ENCODE measurements at places on chromosomes 3 and 15.
A peak's percentile ranks its signal among the peaks of the same experiment; 100 is the strongest.

DNA sequence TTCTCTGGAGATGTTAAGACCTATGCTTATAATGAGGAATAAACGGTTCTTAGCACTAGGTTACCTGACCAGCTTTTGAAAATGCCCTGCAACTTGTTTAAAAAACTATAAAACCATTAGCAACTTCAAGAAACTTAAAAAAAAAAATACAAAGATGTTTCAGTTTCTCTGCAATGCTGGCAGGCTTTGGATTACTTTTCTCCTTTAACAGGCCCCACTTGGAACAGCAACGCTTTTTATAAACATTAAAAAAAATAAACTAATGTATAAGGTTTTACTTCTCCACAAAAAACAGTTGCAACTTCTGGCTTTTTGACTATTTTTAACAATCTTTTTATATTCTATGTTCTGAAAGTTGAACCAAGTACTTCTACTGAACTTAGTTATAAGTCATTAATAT, 1006.7 kb downstream of the ROBO1 start:
- H3K27ac ChIP-seq = no peak overlapping the region
- no peak for DNase-seq
- H3K36me3 ChIP-seq = no peaks in the 10 kb centered on the region
- H3K4me1 ChIP-seq = no peaks in the 10 kb centered on the region
- H3K4me3 ChIP-seq = no peak overlapping the region

- no peak for DNase-seq
- peak overlapping the region; percentile 97 for H3K4me3 ChIP-seq
- no peaks in the 10 kb centered on the region for H3K27me3 ChIP-seq
- H3K27ac ChIP-seq = peak overlapping the region; percentile 93
- H3K4me1 ChIP-seq = peaks cover 25% of the 10 kb centered on the region
- H3K36me3 ChIP-seq = peaks cover 26% of the 10 kb centered on the region
Measured at GRCh38 chr3:183884097-183884426, 618 bp downstream of the PARL start.

DNA sequence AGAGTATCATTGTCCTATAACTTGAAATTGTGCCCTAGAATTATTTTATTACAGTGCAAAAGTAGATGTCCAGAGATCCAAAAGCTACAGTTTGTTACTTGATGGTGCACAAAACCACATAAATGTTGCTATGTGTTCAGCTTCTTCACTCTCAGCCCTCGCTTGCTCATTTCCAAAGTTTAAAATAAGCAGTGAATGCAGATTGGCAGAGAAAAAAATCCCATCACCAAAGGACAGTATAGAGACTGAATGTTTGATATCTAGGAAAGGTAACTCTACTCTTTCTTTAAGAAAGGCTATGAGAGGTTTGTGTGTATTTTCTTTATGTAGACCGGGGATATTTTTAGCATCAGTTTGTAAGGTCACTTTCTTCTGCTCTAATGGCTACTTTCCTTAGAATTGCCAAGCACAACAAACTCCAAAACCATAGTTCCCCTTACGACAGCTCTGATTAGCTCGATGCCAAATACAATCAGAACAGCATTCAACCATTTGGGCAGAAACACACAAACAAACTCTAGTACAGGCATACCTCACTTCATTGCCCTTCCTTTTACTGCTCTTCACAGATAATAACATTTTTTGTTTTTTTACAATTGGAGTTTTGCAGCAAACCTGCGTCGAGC, 164.1 kb upstream of the CCDC54 start:
- peaks cover 31% of the 10 kb centered on the region for H3K27me3 ChIP-seq
- no peak for DNase-seq
- H3K36me3 ChIP-seq = no peaks in the 10 kb centered on the region
- no peaks in the 10 kb centered on the region for H3K4me1 ChIP-seq
- no peak overlapping the region for H3K27ac ChIP-seq
- H3K4me3 ChIP-seq = no peak overlapping the region

GRCh38 chr3:172904711-172905373, 154.3 kb downstream of the ECT2 start:
- H3K4me1 ChIP-seq = no peaks in the 10 kb centered on the region
- DNase-seq = no peak
- no peak overlapping the region for H3K27ac ChIP-seq

DNA sequence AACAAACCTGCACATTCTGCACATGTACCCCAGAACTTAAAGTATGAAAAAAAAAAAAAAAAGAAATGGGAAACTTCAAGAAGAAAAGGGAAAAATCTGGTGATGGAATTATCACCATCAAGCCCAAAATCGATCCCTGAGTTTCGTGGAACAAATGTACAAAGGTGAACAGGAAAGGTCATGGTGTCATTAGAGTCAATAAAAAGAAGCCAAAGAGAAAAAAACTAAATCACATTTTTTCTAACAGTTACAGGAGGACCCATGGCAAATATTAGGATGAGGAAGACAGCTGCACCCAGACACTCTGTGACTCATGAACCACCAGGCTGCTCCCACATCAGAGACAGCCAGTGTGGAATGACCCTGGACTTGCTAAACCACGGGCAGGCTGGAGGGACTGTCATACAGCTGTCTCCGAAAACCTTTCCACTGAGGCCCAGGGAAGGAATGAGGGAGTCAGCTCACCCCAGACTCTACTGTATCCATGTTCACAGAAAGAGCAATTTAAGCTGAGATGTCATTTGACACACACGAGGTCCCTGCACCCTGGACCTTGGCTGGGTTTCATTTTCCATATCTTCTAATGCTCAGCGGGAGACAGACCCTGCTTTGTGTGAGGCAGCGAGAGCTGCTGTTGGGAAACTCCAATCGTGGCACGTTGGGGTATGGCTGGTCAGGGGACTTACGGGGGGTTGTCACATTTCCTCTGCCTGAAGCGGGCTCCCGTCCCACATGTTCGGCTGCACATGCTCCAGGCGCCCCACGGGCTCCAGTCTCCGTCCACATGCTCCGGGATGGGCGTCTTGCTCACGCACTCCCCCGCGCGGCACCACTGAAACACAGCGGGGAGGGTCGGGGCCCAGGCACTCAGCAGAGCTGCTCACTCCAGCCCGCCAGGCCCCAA, 210.2 kb downstream of the ADAMTS17 start:
- peaks cover 2% of the 10 kb centered on the region for H3K4me1 ChIP-seq
- no peaks in the 10 kb centered on the region for H3K27me3 ChIP-seq
- H3K36me3 ChIP-seq = peaks cover 2% of the 10 kb centered on the region
- no peak overlapping the region for H3K27ac ChIP-seq
- H3K4me3 ChIP-seq = peak overlapping the region; percentile 53
- DNase-seq = no peak

DNA sequence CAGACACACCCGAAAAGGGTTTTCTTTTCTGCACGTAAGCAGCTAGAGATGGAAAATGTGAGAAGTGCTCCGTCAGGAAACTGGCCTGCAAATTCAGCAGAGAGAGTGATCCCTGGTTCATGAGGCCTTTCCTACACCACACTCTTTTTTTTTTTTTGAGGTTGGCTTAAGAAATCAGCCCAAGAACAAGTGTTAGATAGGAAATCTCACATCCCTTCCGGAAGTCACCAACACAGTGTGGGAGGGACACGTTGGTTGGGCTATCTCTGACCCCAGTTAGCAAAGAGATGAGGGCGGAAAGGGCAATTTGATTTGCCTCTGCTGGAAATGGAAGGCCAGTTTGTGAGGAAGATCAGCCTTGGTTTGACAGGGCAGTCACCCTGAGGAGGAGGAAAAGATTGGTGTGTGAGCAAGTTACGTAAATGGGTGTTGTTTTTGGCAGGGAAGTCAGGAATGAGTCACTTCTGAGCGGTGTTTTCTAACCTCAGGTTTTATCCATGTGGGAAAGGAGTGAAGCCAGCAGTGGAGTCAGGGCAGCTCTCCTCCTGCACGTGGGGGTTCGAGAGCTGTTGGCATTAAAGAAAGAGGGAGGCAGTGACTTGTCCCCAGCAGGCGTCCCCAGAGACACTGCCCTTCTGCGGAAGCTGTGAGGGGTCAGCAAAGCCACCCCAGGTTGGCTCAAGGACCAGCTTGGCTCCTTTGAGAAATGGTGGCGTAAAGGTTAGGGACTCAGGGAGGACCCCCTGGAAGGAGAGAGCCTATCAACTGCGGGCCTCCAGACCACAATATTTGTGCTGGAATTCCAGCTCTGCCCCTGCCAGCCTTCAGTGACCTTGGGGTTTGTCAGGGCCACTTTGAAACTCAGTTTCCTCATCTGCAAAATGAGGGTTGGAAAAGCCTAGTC, 237.6 kb upstream of the BHLHE40 start:
- peaks cover 7% of the 10 kb centered on the region for H3K36me3 ChIP-seq
- peak overlapping the region; percentile 73 for H3K4me3 ChIP-seq

DNA sequence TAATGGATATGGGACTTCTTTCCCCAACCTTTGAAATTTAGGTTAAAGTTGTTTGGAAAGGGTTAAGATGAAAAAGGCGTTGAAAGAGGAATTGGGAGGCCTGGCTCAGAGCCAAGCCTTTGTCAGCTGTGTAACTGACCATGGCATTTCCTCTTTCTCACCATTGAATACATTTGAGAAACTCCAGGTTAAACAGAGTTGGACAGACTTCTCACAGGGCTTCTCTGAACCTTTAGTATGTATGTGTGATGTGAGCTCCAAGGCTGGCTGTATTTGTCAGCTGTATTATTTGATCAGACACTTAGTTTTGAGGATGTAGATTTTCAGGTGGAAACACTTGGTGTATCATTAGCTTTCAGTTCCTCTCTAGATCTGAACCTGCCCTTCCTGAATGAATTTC, 136.4 kb upstream of the GOLGA6L4 start:
- H3K4me1 ChIP-seq = no peaks in the 10 kb centered on the region
- no peak overlapping the region for H3K4me3 ChIP-seq
- no peaks in the 10 kb centered on the region for H3K36me3 ChIP-seq
- H3K27ac ChIP-seq = no peak overlapping the region
- peaks cover 14% of the 10 kb centered on the region for H3K27me3 ChIP-seq

DNA sequence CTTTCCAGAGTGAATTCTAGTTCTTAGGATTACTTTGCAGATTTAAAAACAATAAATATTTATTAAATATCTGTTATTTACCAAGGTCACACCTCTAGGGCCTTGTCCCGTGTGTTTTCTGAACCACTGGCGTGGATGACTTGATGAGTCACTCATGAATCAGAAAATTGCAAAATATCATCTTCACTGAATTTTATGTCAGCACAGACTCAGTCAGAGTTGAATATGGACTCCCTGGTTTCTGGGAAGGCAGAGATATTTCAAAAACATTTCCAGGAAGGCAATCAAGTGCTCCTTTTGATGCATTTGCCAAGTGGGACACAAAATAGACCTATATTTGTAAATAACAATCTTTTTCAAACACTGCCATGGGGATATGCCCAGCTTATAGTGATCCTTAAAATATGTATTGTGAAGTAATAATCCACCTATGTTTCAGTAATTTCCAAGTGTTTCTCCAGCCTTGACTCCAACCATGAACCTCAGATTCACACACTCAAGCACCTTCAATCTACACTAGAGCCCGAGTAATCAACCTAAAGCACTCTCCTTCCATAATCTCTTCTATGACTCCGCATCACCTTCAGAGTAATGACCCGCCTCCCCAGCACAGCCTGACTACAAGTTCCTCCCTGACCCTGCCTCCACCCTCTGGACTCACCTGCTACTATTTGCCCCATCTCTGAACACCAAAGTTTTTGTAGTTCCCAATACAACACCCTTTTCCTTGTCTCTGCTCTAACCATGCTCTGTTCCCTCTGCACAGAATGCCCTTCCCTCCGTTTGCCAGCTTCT, 24.3 kb downstream of the DPH3 start:
- no peak for DNase-seq
- no peaks in the 10 kb centered on the region for H3K36me3 ChIP-seq

GRCh38 chr3:151813799-151814198, at the start of gene AADAC:
Gene AADAC, plus strand, starts transcription at chr3:151814116. Its CDS starts 47 bp downstream, at chr3:151814163.
- no peak within 1 kb of the TSS for H3K4me3 ChIP-seq
- H3K27ac ChIP-seq = no peak within 1 kb of the TSS
- no peaks in the 10 kb centered on the region for H3K36me3 ChIP-seq
- H3K4me1 ChIP-seq = no peaks in the 10 kb centered on the region
- no peak for DNase-seq

DNA sequence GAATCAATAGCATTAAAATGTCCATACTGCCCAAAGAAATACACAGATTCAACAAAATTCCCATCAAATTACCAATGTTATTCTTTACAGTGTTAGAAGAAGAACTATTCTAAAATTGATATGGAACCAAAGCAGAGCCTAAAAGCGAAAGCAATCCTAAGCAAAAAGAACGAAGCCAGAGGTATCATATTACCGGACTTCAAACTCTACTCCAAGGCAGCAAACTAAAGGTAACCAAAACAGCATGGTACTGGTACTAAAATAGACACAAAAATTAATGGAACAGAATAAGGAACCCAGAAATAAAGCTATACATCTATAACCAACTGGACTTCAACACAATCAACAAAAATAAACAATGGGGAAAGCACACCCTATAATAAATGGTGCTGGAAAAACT, 167.5 kb downstream of the ADAMTS9 start:
- no peaks in the 10 kb centered on the region for H3K27me3 ChIP-seq
- H3K4me1 ChIP-seq = no peaks in the 10 kb centered on the region
- DNase-seq = no peak
- no peaks in the 10 kb centered on the region for H3K36me3 ChIP-seq
- H3K4me3 ChIP-seq = no peak overlapping the region

DNA sequence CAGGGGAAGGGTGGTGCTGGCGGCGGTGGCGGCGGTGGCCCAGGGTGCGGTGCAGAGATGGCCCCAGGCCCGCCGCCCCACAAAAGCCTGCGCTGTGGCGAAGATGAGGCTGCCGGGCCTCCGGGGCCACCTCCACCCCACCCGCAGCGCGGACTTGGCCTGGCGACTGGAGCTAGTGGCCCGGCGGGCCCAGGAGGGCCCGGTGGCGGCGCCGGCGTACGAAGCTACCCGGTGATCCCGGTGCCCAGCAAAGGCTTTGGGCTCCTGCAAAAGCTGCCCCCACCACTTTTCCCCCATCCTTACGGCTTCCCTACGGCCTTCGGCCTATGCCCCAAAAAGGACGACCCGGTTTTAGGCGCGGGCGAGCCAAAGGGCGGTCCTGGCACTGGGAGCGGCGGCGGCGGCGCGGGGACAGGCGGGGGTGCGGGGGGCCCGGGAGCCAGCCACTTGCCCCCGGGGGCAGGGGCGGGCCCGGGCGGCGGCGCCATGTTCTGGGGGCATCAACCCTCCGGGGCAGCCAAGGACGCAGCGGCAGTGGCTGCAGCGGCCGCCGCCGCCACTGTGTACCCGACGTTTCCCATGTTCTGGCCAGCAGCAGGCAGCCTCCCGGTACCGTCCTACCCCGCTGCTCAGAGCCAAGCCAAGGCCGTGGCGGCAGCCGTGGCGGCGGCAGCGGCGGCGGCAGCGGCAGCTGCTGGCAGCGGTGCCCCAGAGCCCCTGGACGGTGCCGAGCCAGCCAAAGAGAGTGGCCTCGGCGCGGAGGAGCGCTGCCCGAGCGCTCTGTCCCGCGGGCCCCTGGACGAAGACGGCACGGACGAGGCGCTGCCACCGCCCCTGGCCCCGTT, 1.6 kb downstream of the SKOR1 start:
- H3K27me3 ChIP-seq = peaks cover 73% of the 10 kb centered on the region
- H3K4me1 ChIP-seq = peaks cover 35% of the 10 kb centered on the region
- no peak overlapping the region for H3K27ac ChIP-seq
- H3K36me3 ChIP-seq = peaks cover 16% of the 10 kb centered on the region

- H3K27ac ChIP-seq = no peak overlapping the region
- no peaks in the 10 kb centered on the region for H3K36me3 ChIP-seq
- no peak for DNase-seq
- no peak overlapping the region for H3K4me3 ChIP-seq
- no peaks in the 10 kb centered on the region for H3K4me1 ChIP-seq
Measured at GRCh38 chr3:36494461-36495109, 114.3 kb downstream of the STAC start.
